ENCODE measurements at places on chromosomes 16 and 17.

GRCh38 chr17:9251273-9251672 lies 230.0 kb downstream of the NTN1 start:
- DNase-seq = no peak

- DNase-seq = no peak
Measured at GRCh38 chr17:71709271-71709890, 411.4 kb upstream of the SOX9 start.

GRCh38 chr16:80620736-80621605 lies 80.2 kb downstream of the DYNLRB2 start:
- DNase-seq = no peak

GRCh38 chr16:57303021-57303909 lies 18.8 kb upstream of the PLLP start:
- no peak for DNase-seq

- no peak for DNase-seq
Measured at GRCh38 chr17:21524211-21524591, 148.0 kb downstream of the KCNJ12 start.

GRCh38 chr17:7633093-7633492 lies 3.2 kb downstream of the SHBG start:
- DNase-seq = no peak

DNA sequence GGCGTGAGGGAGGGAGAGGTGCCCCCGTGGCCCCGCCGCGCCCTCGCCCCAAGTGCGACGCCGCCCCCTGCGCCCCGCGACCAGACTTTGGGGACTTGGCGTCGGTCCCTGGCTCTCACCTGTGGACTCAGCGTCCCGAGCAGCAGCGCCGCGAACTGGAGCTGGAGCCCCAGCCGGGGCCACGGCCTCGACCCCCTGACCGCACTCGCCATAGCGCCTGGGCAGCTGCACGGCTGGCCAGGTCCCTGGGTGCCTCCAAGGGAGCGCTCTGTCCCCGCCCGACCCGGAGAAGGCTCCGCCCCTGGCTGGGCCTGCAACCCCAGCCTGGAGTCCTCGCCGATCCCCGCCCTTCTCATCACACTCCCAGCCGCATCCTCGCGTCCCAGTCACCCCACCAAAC lies at the start of gene ERN2:
Gene ERN2 (minus strand): TSS at position 247 of the 400 bp plus-strand sequence. CDS start 35 bp downstream, at position 212.
- no peak for DNase-seq

GRCh38 chr17:68318103-68318991 lies 27.1 kb downstream of the ARSG start:
- DNase-seq = no peak

- DNase-seq = no peak
Measured at GRCh38 chr17:74785981-74786360, 9.8 kb upstream of the NAT9 start.

DNA sequence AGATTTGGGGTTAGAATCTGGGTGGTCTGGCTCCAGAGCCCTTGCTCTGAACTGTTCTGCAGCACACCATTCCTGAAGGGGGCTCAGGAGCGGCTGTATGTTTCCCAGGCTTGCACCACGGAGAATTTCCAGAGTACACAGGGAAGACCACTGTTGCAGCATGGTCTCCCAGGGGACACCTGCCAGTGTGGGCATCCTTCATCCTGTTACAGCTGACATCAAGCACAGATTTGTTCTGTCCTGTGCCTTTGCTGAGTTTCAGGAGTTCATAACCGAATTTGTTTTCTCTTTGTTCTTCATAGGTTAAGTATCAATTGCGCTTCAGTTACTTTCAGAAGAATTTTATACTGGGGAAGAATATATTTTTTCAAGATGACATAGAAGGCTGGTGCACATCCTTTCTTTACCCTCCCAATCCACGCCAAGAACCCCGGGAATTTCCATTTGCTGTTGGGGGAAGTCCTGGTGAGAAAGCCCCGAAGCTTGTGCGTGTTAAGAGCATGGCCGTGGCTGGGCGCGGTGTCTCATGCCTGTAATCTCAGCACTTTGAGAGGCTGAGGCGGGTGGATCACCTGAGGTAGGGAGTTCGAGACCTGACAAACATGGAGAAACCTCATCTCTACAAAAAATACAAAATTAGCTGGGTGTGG lies 26.3 kb upstream of the ABCA3 start:
- no peak for DNase-seq

DNA sequence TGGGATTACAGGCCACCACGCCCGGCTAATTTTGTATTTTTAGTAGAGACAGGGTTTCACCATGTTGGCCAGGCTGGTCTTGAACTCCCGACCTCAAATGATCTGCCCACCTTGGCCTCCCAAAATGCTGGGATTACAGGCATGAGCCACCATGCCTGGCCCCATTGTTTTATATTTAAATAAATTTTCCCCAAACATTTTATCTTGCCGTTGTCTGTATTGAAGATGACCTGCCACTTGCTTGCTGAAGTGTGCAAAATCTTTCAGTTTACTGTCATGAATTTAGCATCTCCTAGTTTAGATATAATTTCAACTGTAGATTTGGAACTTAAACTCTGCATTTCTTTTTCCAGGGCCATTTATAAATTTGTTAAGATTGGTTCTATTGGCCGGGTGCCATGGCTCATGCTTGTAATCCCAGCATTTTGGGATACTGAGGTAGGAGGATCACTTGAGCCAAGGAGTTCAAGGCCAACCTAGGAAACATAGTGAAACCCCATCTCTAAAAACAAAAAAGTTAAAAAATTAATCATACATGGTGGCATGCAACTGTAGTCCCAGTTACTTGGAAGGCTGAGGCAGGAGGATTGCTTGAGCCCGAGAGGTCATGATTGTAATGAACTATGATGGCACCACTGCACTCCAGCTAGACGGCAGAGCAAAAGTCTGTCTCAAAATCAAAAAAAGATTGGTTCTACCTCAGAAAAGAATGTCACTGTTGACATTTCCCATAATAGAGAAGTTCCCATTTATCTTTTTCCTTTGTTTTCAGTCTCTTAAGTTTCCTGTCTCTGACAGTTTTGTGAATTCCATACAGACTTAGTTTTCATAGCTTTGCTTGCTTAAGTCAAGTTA lies 84.4 kb downstream of the VMP1 start:
- DNase-seq = no peak

DNA sequence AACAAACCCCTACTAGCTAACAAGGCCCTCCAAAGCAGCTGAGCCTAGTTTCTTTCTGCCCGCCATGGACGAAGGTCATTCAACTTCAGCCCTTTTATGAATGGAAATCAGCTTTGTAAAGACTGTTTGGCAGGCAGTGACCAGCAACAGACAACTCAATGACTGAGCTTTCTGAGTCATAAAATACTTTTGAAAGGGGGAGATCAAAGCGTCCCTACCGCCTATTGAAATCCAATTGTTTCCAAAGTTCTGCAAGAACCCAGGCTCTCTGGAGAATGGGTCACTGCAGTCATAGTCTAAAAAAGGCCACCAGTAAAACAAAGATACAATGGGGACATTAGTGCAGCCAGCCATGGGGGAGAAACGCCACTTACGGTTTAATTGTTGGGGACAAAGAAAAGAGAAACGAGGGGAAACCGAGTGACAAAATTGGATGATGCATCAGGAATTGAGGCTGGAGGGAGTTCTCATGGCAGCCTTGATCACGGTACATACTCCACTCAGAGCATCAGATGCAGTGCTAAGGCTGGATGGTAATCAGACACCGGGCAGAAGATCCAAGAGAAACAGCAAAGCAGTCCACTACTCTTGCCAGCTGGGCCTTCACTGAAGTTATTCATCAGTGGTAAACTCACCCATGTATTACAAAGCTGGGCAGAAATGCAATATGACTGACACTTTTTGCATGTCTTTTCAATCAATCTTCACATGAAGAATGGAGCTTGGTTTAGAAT lies 9.8 kb downstream of the ADAMTS18 start:
- DNase-seq = no peak

GRCh38 chr17:72556944-72557826 lies 436.4 kb downstream of the SOX9 start:
- peak; percentile 41 for DNase-seq

DNA sequence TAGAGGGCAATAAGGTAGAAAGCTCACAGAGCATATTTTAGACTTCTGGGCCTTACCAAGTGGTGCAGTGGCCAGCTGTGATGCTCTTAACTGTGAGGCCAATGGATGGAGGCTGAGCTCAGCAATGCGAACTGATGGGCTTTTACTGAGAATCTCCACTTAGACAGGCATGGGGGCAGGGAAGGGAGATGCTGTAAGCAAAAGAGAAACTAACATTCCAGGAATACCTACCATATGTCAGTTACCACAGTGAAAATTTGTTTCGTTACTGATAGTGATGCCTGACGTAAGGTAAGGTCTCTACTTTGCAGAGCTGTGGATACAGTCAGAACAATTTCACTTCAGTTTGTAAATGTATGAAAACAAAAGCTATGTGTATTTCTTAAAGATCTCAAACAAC lies 250.6 kb upstream of the ZFHX3 start:
- DNase-seq = no peak

- DNase-seq = no peak
Measured at GRCh38 chr16:53597776-53598175, 94.8 kb upstream of the AKTIP start.

DNA sequence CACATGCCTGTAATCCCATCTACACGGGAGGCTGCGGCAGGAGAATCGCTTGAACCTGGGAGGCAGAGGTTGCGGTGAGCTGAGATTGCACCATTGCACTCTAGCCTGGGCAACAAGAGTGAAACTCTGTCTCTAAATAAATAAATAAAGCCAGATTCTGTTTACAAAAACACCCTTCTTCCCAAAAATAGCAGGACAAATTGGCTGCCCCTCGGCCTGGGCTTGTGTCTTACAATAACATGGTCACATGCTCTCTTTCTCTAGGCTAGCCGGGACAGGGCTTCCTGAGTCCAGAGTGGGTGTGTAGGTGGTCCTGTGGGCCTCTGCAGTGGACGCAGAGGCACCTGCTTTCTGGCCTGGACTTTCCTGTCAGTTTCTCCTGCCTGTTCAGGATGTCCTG lies 3.2 kb upstream of the EDC4 start:
- DNase-seq = no peak

DNA sequence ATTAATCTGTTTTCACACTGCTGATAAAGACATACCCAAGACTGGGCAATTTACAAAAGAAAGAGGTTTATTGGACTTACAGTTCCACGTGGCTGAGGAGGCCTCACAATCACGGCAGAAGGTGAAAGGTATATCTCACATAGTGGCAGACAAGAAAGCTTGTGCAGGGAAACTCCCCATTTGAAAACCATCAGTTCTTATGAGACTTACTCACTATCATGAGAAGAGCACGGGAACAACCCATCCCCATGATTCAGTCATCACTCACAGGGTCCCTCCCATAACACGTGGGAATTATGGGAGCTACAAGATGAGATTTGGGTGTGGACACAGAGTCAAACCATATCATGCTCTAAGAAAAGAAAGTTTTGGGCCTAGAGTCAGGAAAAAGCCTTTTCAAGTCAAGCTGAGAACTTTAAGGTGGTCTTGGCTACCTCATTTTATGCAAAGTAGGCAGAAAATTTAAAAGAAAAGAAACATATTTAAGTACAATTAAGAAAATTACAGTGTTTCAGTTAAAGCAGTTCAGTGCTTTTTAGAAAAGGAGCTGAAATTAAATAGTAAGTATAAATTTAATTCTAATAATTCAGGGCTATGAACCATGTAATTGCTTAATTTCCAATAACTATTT lies 24.9 kb upstream of the CRYM start:
- no peak for DNase-seq

DNA sequence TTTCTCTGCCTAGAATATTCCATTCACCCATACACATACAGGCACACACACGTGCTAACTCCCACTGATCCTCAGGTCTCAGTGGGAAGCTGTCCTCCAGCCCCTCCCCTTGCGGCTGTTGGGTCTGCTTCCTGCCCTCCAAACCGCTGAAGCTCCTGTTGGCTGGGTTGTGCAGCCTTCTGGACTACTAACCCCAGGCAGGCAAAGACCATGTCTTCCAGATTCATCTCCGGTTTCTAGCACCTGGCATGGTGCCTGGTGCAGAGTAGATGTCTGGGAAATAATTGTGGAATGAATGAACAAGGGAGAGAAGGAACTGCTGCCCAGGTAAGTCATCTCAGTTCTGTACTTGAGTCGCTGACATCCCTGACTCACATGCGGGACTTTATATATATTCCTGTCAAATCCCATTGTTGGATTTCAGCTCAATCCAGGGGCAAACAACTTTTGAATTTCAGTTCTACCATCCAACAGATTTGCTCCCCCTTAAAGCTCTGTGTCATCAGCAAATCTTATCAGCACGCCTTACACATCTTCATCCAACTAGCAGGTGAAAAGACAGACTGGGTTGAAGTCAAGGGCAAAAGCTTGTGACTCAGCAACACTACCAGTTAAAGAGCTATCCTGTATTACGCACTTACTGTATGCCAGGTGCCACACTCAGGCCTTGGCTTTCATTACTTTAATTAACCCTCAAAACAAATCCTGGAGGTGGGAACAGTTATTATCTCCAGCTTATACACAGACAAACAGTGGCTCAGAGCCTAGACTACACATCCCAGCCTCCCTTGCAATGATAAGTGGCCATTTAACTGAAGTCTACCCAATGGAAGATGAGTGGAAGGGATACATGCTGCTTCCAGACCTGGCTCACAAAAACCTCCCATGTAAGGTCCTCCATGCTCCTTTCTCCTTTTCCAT lies 51.1 kb downstream of the SRCIN1 start:
- DNase-seq = no peak

DNA sequence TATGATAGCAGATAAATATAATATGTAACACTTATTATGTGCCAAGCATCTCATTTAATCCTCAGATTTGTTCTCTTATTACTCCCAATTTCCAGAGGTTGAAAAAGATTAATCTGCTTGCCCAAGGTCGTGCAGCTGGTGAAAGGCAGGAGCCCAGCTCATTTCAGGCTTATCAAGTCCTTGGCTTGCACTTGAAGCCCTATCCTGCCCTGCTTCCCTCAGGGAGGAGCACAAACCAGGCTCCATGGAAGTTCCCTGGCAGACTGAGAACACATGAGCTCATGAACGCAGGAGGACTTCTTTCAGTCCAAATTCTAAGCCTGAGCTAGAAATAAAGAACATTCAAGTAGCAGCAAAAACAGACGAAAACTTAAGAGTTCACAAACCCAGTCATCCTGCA lies 74.8 kb downstream of the USP31 start:
- no peak for DNase-seq

DNA sequence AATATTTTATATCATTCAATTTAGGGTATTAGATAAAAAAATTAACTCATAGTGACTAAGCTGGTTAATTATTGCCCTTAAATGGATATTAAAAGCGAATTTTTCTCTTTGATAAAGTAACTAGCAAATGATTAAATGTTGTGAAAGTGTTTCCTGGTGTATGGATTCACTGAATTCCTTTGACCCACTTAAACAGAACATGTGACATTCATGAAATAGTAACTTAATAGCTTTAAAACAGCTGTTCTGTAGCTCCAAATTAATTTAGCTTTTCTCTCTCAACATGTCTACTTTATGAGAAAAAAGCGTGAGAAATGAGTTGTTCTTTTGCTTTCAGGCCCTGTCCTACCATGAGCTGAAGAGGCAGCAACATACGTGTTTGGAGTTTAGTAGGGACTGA lies 36.4 kb upstream of the APPBP2 start:
- DNase-seq = no peak

GRCh38 chr16:77223184-77223583 lies 24.0 kb downstream of the SYCE1L start:
- DNase-seq = no peak

Measured in CD4-positive, alpha-beta T cell treated with Interleukin-4 for 4 hours (primary cell).